ENCODE measurements at places on chromosomes 11 and 22.

DNA sequence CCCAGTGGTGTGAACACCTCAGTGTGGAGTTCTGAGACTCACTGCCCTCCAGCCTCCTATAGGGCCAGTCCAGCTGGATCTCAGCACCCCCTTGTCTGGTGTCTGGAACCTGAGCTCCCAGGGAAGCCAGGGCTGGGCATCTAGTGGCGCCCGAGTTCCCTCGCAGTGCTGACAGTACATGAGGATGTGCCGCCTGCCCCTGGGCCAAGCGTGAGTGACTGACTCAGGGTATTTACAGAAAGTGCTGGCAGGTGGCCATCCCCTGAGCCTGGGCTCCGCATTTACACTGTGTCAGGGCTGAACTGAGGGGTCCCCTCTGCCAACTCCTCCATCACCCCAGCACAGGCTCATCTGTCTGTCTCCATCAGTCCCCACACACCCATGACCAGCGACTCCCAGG, 185.3 kb downstream of the BRD1 start:
- no peak for DNase-seq

- DNase-seq = peak; percentile 43
Measured at GRCh38 chr11:124865902-124866851, 945 bp downstream of the ROBO3 start.

- DNase-seq = no peak
Measured at GRCh38 chr22:27709919-27710675, 91.5 kb downstream of the MN1 start.

DNA sequence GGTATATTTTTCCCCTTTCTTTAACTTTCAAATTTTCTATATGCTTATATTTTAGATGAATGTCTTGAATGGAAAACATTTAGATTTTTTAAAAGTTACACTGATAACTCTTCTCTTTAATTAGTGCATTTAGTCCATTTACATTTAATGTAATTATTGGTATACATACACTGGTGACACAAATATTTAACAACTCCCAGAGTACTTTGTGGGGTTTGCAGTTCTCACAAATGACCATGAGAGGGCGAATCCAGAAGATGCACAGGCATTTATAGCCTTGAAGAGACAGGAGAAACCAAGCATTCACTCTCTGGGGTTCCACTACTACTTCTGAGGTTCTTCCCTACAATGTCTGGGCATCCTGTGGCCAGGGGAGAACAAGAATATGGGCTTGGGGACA, 125.1 kb downstream of the TIMP3 start:
- DNase-seq = no peak

DNA sequence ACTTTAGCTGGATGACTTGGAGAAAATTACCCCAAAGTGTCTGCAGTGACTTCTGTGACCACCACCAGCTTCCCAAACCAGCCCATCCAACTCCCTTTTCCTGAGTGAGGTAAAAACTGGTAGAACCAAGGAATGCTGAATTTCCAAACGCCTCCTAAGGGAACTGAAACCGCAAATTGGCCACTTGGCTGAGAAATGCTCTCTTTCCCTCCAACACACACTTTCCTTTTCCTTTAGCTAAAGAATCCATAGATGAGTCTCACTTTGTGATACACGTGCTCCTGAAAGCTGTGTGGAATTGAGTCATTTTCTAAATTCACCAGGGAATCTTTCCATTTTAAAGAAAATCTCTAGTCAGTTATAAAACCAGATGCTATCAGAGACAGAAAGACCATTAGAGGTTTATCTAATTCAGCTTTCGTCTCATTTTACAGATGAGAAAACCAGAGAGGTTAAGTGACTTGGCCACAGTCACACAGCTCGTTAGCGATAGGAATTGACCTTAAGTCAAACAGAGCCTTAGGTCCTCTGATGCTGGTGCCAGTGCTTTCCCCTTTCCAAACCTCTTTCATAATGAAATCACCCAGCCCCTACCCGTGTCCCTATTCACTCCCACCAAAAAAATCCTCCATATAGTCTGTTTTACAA, 137.2 kb downstream of the COMMD9 start:
- DNase-seq = no peak

GRCh38 chr11:18427240-18427639, 15.1 kb downstream of the LDHC start:
- DNase-seq = no peak

DNA sequence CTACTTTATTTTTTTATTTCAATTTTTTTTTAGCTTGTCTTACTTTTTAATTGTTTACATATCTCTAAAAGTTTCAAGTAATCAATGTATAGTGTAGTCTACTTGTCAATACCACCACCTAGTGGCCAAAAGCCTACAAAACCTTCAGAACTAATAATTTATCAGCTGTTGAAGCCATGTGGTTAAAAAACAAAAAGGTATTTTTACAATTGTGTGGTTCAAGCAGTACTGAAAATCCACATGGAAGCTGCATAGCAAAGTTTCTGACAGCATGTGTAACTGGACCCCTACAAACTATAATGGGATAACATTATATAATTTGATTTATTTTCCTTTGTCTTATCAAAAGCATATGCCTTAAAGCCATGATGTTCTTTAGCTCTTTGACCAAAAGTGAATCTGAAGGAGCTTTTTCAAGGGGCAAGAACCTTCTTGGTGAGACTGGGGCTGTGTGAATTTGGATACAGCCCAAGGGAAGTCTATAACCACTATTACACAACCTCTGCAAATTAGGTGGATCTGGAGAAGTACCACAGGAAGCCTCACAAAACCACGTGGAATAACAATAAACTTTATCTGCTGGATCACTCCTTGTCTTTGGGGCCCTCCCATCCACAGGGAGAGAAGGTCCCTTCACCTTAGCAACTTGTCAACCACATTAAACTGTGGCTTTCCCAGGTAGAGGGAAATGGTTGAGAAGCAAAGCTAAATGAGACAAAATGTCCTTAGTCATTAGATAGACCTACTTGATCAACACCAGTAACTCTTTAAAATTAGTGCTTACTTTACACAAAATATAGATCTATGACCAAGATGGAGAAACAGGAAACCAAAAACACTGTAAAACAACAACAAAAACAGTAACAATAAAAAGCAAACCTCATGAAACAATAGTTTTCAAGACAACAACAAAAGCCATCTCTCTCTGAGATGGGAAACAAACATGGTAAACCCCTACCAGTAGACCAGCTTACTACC, 9.9 kb downstream of the NARS2 start:
- DNase-seq = no peak

- no peak for DNase-seq
Measured at GRCh38 chr11:65382804-65383368, 440 bp upstream of the SLC25A45 start.

DNA sequence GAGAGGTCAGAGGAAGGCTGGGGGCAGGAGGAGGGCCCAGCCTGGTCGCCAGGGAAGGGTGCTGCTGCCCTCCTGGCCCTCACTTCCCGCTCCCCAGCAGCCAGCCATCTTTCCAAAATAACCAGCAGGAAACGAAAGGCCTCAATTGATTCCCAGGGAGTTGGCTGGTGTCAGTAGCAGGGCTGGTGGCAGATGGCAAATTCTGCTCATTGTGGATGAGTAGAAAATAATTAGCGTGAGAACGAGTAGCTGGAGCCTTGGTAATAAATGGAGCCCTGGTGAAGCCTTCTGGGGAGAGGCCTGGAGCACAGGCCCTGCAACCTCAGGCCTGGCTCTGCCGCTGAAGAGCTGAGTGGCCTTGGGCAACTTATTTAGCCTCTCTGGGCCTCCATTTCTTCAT, 31.3 kb downstream of the DAGLA start:
- DNase-seq = no peak

DNA sequence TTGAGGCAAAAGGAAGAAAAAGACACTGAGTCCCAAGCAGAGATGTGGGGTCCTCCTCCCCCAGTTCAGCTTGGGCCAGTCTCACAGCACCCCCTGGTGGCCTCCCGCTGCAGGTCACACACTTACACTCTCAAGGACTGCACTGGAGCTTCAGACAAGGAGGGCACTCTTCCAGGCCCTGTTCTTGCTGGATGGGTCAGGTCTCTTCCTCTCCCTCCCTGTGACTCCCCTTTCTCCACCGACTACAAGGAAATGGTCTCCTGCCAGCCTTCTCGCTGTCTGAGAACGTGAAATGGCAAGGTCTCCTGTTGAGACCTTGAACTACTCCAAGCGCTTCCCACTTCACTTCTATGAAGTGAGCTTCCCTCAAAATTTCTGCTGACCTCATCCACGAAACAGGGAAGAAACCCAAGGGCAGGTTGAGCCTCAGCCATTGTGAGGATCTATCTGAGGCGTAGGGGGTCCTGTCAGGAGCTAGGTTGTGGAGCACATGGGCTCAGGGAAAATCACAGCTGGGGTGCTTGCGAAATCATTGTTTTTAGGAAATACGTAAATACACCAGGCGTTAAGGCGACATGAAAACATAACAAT, 11.2 kb upstream of the IGLL1 start:
- DNase-seq = peak; percentile 56

DNA sequence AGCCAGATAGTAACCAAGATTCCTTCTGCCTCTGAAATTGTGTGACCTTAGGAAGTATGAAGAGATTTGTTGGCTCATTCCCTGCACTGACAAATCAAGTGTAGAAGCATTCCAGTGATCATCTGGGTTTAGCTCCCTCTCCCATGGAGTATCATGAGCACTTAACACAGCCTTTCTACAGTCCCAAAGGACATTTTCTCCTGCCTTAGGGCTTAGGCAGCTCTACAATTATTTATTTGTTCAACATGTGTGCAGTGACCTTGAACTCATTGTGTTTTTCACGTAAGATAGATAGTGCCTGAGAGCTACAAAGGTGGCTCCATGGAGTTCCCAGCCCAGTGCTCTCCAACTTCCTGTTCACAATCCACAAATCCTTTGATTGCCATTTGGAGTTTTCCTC, 94.8 kb upstream of the FAT3 start:
- no peak for DNase-seq

- no peak for DNase-seq
Measured at GRCh38 chr22:50604256-50605001, 3.8 kb downstream of the MAPK8IP2 start.

DNA sequence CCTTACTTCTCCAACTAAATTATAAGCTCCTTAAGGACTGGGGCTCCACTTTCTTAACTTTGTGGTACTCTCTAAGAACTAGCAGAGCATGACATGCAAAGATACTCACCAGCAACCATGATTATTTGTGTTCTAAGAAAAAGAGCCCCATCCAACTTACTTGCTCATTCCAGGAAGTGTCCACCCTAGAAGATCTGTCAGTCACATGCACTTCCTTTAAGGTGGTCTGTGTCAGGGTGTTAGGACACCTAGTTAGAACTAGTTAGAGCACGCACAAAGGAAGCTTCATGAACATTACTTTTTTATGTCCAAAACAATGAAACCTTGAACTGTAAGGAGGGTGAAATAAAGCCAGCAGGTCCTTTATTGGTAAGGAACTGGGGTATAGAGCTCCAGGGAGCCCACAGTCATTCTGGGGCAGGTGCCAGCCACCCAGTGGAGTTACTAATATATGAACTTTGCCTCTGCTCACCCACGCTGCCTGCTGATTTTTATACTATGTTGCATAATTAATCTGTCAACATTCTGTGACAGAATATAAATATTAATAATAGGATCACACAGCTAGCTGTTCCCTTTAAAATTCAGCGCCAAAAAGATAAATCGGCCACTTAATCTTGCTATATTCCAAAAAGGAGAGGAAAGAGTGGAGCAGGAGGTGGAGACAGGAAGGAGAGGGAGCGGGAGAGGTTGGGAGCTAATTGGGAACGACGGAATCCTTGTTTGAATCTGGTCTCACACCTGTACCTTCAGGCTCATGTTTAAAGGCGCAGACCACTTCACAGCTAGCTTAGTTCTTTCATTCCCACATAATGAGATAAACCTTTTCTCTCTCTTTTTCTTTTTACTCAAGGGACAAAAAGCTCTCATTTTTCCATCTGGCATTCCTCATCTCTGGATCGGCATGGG, 755.0 kb downstream of the OPCML start:
- DNase-seq = no peak

DNA sequence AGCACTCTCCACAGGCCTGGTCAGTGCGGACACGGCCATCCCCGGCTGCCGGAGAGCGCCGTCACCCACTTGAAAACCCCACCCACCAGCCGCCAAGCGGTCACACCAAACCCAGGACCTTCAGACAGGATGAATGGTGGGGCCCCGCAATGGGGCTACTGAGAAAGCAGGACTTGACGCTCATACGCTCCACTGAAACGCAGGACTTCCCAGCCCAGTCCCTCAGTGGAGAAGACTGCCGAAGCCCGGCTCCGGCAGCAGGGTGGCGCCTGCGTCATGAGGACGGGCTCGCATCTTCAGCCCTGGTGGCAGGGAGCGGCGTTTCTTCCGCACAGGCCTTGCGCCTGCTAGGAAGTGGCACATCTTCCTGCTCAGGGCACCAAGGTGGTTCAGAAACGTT, 15.3 kb upstream of the PHLDA2 start:
- no peak for DNase-seq

DNA sequence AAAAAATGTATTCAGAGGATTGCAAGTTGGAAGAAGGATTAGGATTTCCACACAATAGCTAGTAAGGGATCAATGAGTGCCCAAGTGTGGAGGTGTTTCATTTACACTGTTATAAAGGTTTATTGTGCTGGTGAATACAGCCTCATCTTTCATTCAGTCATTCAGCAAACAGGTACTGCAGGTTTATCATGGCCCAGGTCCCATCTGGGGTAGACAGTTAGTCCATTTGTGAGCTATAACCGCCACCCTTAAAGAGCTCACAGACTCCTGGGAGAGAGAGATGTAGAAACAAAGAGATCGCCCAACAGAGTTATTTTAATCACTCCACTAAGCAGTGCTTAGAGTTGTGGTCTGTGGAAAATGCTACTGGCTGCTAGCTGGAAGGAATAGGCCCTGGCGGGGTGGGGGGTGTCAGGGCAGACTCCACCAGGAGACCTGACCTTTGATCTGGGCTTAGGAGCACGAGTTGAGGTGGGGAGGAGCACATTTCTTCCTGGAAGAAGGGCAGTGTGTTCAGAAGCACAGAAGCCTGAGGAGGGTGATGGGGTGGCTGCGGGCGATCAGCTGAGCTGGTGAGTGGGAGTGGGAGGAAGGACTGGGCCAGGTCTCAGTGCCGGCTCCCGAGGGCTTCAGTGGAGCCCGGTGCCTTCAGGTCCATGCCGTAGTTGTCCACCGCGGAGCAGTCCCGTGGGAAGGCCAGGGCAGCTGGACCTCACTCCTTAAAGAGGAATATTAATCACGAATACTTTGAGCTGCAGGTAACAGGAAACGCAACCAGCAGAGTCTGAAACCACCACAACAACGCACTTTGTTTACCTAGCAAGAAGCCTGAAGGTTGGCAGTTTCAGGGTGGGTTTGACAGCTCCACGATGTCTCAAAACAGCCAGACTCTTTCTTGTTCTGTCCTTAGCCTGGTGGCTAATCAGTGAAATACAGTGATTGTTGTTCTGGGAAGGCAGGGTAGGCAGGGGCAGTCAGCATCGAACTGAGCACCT, 11.2 kb downstream of the TOM1 start:
- no peak for DNase-seq

- no peak for DNase-seq
Measured at GRCh38 chr22:48884786-48885185, 942.9 kb downstream of the BRD1 start.

DNA sequence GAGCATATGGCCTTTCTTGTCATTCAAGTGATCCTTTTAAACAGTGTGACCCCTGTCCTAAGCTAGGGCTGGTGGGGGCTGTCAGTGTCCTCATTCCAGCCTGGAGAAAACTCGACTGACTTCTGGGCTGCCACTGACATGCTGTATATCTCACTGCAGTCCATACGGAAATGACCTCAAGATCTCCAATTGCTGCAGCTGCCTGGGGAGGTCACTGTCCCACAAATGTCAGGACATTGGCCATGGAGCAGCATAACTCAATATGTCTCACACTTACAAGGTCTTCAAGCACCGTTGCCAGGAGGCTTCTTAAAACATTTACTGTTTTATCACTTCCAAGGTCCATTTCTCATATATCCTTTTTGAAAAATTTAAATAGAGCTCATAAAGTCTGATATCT, 27.8 kb upstream of the CSNK2A3 start:
- DNase-seq = no peak

Measured in activated B cell treated with CpG ODN at 0.5 μM for 24 hours (primary cell).